NCI-H774 (cell line): ENCODE measurements at places on chromosomes 4 and X.

- peak; percentile 81 for DNase-seq
These were observed at the start of gene CRMP1 for GRCh38 chr4:5893004-5893580. CRMP1 (minus strand) TSS chr4:5893086; CDS start chr4:5892969, 117 bp downstream.

DNA sequence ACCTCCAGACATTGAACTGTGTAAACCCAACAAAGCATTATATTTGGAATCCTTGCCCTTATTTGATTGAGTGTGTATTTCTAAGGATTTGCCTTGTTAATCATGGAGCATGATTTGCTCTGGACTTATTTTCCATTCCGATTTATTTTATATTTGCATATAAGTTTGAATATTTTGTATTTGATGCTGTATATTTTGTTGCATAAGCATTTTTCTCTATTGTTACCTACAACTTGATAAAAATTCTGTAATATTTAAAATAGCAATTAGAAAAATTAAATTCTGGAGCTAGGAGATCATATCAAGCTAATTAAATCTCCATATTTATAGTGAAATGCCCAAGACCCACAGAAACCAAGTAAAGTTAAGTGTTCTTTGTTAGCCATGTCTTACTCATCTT lies 47.2 kb downstream of the USO1 start:
- DNase-seq: no peak

- DNase-seq: peak; percentile 2
These were observed 144.4 kb downstream of the GLRA2 start for GRCh38 chrX:14673764-14674163.

- no peak for DNase-seq
These were observed 174.9 kb upstream of the SMARCAD1 start for GRCh38 chr4:94032754-94033153.

DNA sequence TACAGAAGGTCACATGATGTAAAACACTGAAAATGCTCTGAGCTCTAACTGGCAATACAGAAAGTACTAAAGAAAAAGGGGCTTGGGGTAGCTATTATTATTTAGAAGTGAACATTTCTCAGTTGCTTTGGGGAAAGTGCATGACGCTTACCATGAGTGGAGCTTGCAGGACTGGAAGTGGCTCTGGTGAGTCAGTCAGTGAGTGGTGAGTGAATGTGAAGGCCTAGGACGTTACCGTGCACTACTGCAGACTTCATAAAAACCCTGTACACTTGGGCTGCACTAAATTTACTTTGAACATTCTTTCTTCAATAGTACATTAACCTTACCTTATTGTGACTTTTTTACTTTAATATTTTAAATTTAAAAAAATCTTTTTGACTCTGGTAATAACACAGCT lies 89.3 kb upstream of the ENPP6 start:
- DNase-seq: no peak

DNA sequence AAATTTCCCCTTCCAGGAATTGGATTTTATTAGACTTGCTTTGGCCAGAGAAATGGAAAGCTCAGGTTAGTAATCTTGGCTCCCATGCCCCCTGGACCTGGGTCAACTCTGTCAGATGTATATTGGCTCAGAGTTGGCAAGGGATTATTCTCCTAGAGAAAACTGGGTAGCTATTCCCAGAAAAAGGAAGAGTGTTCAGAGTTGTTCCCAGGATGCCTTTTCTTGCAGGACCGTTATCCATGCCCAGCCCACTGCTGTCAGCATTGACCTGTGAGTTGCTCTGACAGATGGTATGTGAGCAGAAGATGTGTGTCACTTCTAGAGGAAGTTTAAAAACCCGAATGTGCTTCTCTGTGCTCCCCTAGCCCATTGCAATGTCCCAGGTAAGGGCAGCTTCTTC lies 509.9 kb upstream of the ZFP42 start:
- DNase-seq: no peak

GRCh38 chr4:112765317-112765974 lies 128.5 kb downstream of the LARP7 start:
- DNase-seq: no peak

DNA sequence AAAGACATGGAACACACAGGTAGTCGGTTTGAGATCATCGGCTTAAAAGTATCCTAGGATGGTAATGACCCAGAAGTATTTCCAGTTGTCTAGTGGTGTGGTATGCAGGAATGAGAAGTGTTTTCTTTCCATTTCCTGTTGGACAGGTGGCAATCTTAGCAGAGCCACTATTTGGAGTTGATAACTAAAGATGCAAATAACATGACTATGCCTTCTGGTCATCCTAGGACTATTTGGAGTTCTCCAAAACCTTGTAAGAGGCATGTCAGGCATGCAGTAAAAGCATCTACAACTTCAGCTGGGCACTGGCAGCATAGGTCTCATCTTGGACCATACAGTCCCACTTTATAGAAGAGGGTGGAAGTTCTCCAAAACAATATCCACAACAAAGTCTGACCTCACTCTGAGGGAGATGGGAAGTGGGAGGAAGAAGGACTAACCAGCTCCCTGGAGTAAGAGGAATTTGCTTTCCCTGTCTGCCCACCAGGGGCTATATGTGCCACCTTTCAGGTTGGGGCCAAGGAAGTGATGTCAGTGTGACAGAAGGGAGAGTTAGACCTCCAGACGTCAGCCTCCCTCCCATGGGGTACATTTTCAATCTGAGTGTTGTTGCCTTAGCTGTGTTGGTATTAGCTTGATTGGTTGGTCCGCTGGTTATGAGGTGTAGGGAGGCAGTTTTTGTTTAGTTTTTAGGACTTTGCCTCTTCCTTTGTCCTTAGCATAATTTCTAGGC lies 101.2 kb upstream of the MYOZ2 start:
- DNase-seq: no peak

- DNase-seq: no peak
These were observed 430.5 kb upstream of the POU3F4 start for GRCh38 chrX:83077606-83078005.

- no peak for DNase-seq
These were observed 5.7 kb downstream of the IL15 start for GRCh38 chr4:141642063-141642462.

DNA sequence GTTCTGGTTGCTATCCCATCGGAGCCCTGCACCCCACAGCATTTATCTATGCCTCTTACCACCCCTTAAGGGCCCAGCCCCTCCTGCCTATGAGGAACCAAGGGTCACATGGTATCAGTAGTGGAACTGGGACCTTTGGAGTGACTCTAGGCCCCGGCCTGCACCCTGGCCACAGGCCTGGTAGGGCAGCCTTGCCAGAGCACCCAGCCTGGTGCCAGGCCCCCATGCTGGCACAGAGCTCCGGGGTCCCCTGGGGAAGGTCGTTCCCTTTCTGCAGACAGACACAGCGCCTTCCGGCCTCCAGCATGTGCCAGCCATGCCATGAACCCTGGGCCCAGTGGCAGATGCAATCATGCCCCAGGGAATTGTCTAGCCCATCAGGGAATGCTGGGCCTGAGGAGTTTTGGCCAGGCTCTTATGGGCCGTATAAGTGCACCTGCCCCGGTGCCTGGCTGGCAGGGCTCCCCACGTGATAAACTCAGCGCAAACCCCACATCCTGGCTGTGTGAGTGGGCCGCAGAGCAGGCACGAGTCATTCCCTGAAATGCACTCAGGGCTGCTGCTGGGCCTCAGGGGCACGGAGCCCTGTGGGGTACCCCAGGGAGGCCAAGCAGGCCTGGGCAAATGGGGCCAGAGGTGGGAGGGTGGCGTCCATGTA lies 19.8 kb upstream of the ADD1 start:
- DNase-seq: no peak

GRCh38 chrX:49656533-49656932 lies 39.3 kb downstream of the PAGE1 start:
- DNase-seq: no peak

GRCh38 chr4:10212400-10212799 lies 95.8 kb upstream of the WDR1 start:
- DNase-seq: no peak

DNA sequence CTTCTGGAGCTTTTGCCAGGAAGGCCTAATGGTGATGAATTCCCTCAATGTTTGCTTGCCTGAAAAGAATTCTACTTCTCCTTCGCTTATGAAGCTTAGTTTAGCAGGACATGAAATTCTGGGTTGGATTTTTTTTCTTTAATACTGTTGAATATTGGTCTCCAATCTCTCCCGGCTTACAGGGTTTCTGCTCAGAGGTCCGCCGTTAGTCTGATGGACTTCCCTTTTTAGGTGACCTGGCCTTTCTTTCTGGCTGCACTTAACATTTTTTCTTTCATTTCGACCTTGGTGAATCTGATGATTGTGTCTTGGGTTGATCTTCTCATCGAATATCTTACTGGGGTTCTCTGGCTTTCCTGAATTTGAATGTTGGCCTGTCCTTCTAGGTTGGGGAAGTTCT lies 17.2 kb upstream of the TMPRSS11A start:
- no peak for DNase-seq

- DNase-seq: no peak
These were observed 73.6 kb downstream of the EGF start for GRCh38 chr4:109985993-109986974.

- DNase-seq: no peak
These were observed 409.4 kb downstream of the UBE2NL start for GRCh38 chrX:144293229-144293628.

GRCh38 chrX:148784137-148784536 lies 283.7 kb downstream of the AFF2 start:
- DNase-seq: no peak

DNA sequence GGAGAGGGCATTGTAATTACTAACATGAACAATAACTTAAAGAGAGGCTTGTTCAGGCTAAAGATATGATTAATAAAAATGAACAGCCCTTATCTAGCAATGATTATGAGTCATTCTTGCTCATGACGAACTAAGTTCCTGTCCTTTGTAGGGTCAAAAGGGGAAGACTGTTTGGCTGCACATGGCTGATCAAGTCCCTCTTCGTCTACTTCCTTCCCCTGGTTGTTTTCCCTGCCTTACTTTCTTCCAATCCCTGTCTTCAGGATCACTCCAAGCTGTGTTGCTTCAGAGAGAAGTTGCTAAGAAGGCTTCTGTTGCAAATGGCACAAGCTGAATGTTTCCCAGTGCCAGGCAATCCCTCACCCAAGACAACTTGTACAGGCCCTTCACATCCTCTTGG lies 115.0 kb upstream of the HS3ST1 start:
- no peak for DNase-seq

GRCh38 chr4:16717266-16717970 lies 181.0 kb downstream of the LDB2 start:
- no peak for DNase-seq
